Neural crest cell (in vitro differentiated cells): ENCODE measurements at places on chromosomes 6 and 20. TPM values are rescaled to one million over a fixed set of nuclear protein-coding genes. Genes with fewer than 3 reads are reported as not detected.

Gene LINC00237
- not detected in 2 replicates for total RNA-seq

Gene STMND1
- not detected in 2 replicates for total RNA-seq

Gene DEFB123
- total RNA-seq, result not detected in 2 replicates

Gene BPIFA1
- not detected in 2 replicates for total RNA-seq

Gene GPRC6A
- not detected in 2 replicates for total RNA-seq
